ENCODE measurements at places on chromosomes 1 and 21.

DNA sequence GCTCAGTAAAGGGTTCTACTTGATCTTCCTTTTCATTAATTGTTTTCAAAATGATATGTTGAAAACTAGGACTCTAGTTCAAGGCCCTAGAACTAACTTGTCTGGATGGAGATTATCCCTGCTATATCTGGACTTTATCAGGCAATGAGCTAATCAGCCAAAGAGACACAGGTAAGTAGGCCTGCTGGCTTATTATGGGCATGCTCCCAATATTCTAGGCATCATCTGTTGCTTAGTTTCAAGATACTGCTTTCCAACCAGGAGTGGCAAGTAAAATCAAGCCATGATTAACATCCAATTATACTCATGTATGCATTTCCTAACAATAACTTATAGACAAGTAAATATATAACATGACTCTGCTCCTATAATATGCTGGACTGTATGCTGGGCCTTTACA lies 4.2 kb downstream of the DNASE2B start:
- no peak for DNase-seq

- no peak for DNase-seq
Observed at GRCh38 chr1:2115008-2115641, 64.9 kb downstream of the PRKCZ start.

DNA sequence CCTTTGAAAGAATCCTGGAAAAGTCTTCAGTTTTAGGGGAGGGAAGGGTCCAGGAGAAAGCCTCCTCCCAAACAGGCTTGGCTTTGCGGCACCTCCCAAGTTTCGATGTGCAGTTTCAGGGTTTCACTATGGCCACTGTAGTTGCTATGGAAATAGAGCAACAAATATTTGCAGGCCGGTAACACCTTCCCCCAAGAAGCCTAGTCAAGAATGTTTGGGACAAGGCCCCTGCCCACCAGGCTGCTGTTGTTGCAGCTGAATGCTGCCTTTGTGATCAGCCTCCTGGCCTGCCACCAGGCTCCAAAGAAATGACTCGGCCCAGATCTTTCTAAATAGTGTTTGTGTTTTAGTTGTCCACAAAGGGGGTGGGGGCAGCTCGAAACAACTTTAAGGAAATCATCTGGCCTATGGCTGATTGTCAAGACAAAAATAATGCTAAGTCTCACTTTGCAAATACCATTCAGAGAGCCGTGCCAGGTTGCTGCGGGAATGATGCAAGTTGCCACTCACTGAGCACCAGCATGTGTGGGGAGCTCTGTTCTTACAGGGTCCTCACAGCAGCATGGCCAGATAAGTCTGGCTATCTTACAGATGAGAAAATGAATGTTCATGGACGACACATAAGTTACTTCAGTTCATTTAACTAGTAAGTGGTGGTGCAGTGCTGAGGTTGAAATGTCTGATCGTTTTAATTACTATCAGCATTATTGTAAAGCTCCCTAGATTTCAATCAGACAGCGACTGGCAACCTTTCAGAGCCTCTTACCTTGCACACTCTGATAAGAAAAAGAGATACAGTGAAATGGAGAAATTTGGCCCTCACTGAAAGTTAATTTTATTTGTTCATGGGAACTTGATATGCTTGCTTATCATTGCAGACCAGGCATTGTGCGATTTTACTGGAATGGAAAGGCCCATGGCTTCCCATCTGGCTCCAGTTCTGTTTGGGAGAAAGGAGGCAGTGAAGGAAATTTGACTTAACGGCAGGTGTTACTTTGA lies 91.2 kb upstream of the JUN start:
- no peak for DNase-seq

DNA sequence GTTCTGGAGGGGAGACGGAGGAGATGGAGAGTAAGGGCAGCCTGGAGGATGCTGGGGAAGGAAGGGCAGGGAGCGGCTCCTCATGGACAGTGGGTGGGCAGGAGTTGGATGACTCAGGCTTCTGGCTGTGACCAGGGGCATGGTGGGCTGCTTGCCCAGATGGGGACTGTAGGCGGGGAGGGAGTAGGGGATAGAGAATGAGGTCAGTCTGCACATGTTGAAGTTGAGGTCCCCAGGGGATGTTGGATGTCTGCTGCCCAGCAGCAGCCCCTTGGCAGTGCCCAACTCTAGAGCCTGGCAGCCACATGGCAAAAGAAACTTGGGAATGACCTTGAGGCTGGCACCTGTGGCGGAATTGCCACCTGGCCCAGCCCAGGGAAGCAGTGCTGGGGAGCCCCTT lies 6.4 kb downstream of the SELENON start:
- DNase-seq: no peak
